ENCODE measurements at places on chromosomes 2 and 18.

DNA sequence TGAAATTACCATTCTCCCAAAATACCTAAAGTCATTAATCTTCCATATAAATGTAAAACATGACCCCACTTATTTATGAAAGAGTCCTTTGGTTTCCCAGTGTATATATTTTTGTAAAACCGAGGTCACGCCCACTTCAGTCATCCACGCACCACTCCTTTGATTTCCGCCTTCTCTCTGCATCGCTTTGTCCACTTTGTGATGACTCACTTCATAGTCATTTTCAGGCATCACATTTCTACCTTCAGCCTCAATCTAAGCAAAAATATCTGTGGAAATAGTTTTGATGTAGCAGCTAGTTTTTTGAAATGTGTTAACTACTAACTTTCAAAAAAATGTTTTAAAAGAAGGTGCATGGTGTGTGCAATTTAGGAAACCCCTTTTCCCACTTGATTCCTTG is 793.5 kb upstream of the SOX11 start:
- no peak for DNase-seq

DNA sequence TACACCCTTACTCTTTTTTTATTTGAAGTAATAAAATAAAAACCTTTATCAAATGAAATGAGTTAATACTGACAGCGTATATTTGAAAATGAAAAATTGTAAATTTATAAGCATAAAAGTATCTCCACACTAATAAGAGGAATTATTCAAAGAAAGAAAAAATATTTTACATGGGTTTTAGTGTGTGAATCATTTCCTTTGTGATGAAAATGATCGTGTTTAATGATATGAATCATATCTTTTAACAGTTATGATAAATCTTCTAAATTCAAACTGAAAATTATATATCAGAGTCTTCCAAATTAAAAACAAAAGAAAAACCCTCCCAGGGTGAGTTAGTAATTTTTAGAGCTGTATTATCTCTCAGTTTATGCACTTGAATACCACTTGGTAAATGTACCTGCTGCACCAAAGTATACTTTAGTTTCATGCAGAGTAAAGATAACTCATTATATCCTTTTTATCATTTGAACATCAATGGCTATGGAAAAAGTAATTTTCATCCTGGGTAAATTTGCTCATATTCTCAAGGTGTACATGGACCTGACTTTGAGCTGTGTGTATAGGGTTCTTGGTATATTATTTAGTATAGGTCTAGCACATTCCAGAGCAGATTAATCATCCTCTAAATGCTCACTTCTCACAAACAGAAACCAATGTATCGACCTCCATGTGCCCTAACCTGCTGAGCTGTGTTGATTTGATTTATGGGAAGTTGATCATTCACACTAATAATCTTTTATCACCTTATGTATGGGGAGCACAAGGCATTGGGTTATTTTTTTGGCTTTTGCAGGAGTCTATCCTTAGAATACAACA is 98.7 kb upstream of the VWC2L start:
- no peak for DNase-seq

DNA sequence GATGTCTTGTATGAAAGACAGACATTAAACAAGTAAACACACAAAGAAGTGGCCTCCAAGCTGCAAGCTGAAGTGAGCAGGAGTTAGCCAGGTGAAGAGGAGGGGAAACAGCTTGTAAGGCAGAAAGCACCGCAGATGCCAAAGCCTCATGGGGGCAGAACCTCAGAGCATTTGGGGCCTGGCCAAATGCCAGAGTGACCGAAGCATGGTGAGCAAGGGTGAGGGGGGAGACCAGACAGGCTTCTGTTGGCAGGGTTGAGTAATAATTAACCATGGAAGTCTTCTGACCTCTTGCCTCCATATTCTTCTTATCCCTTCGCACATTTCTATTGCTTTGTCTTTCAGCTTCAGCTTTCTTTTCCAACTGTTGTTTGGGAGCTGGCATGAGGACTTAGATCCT is 5.6 kb downstream of the QPCT start:
- DNase-seq: no peak

- DNase-seq: no peak
Observed at GRCh38 chr2:114039677-114040076, 149.8 kb downstream of the ACTR3 start.

- no peak for DNase-seq
Observed at GRCh38 chr2:218219934-218220333, 2.9 kb downstream of the ARPC2 start.

GRCh38 chr18:73147590-73147989 is 279.8 kb upstream of the NETO1 start:
- no peak for DNase-seq

DNA sequence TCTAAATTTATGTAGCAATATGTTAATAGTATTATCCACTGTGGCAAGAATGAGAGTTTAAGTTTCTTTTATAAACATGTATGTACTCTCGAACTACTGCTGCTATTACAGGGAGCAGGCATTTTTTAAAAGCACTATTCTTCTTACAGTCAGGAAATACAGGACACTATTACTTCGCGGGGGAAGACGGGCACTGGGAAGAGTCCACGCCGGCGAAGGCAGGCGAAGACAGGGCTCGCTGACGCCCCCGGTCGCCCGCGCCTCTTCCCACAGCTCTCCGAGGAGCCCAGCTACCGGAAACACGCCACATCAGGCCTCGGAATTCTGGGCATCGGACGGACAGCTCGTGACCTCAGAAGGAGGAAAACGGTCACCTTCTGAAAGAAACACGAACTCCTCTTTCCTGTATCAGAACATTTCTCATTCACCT is 90.2 kb downstream of the FAM161A start:
- no peak for DNase-seq

GRCh38 chr18:9365406-9365805 is 30.8 kb downstream of the TWSG1 start:
- no peak for DNase-seq
